Stimulated activated CD8-positive, alpha-beta memory T cell treated with anti-CD3 and anti-CD28 coated beads, Interleukin-4, amount 100 ng/mL, for 1 hour (primary cell): ENCODE measurements at places on chromosomes 2 and 18.

DNA sequence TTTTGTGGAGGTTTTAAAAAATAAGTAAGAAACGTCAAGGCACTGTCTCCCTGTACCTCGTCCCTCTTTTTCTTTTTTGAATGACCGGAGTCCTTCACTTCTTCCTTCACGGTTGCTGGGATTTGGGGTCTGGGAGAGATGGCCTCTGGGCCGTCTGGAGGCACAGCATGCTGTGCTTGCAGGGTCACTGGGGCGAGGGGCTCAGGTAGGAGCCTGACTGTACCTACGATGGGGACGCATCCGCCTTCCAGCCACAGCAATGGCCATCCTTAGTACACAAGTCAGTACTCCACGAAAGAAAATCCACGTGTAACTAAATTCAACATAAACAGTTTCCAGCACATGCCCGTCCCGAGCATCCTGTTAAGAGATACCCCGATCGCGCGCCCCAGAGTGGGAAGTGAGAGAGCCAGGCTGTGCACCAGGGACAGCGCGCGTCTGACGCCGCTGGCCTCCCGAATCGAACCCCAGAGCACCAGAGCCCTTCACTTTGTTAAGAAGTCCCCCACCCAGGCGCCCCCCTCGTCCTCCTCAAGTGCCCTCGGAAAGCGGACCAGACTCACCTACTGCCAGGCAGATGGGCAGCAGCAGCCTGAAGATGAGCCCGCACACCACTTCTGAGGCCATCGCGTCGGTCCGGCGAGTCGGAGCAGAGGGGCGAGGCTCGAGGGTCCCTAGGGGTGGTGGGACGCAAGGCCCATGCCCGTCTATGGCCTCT lies 1.2 kb downstream of the PIEZO2 start:
- DNase-seq: no peak

- DNase-seq: no peak
Measured at GRCh38 chr18:34965566-34965965, 75.6 kb upstream of the MAPRE2 start.

DNA sequence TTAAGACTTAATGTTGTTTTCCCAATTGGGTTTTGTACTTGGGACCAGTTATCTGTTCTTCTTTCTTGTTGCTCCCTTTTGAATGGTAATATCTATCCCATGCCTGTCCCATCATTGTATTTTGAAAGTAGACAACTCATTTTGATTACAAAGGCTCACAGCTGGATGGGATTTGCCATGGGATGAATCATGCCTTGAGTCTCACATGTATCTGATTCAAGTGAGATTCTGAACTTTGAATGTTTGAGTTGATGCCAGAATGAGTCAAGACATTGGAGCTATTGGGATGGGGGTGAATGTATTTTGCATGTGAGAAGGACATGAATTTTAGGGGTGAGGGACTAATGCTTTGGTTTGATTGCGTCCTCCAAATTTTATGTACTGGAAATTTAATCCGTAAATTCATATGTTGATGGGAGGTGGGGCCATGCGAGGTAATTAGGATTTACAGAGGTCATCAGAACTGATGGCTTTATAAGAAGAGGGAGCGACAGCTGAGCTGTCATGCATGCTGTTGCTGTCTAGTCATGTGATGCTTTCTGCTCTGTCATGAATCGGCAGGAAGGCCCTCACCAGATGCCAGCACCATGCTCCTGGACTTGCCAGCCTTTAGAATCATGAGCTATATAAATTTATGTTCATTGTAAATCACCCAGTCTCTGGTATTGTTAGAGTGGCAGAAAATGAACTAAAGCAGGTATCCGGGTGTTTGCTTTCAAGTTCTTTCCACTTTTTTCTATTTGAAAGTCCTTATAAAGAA lies 741.3 kb upstream of the RAB6C start:
- DNase-seq: no peak

DNA sequence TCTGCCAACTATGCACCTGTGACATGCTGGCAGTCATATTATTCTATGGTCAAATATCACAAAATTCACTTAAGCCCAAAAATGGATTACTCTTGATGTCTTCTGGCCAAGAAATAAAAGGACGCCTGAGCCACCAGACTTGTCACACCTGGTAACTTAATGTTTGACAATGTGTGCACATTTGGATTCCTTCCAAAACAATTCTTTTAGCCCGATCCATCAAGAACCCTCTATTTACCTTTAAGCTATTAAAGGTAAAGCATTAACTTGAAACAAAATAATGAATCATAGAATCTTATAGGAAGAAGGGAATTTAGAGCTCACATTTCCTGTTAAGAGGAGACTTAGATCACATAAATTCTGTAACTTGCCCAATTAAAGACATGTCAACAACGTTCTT lies 46.5 kb upstream of the NFU1 start:
- DNase-seq: no peak

DNA sequence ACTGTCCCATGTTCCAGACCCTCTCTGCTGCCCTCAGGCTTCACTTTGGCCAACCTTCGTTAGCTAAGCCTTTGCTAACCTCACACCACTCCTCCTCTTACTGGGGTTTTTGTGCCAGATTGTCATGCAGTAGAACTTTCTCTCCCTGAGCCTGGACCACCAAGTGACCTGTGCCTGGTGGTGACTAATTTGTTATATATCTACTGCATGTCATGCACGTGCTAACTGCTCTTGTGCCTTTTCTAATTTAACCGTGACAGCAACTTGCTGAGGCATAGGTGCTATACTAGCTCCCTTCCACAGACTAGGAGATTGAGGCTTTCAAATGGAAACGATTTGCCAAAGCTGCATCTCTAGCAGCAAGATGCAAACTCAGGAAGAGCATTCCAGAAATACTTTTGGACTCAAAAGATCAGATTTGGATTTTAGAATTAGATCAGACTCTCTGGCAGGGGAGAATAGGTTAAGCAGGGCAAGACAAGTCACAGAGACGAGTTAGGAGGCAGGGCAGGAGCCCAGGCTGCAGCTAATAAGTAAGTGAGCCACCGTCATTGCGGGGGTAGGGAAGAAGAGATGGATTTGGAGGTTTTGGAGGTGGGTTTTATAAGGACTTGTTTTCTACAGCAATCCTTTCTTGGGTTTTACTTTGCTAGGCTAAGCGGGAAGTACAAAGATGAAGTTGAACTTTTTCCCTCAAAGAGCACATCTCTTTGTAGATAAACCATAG lies 1.8 kb downstream of the PPP1R7 start:
- no peak for DNase-seq

DNA sequence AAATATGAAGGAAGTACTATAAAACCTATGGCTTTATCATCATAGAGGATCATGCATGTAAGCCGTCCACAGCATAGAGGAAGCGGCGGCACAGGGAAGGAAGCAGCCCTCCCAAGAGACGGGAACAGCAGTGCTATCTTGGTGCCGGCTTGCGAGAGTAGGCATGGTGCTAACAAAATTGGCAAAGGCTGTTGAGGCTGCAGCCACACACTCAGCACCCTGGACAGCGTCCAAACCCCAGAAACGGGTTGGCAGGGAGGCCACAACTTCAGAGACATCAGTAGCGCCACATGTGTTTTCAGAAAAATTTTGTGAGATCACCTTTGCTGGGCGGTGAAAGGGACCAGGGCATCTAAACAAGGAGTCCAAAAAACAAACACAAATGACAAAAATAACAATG lies 37.7 kb downstream of the NETO1 start:
- no peak for DNase-seq

- DNase-seq: no peak
Measured at GRCh38 chr2:46831869-46832265, 83.7 kb downstream of the MCFD2 start.

DNA sequence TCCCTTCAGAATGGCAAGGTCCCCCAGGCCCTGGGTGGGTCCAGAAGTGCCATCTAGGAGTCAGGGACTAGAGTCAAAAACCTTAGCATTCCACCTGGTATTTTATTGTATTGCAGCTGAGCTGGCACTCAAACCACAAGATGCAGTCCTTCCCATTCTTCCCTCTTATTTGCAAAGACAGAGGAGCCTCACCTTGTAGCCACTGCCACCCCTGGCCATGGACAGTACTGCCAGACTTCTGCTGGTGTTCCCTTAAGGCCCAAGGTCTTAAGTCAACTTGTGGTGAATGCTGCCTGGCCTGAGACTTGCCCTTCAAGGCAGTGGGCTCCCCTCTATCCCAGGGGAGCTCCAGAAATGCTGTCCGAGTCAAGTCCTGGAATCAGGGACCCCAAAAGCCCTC lies 6.9 kb downstream of the UGT1A10 start:
- DNase-seq: no peak

DNA sequence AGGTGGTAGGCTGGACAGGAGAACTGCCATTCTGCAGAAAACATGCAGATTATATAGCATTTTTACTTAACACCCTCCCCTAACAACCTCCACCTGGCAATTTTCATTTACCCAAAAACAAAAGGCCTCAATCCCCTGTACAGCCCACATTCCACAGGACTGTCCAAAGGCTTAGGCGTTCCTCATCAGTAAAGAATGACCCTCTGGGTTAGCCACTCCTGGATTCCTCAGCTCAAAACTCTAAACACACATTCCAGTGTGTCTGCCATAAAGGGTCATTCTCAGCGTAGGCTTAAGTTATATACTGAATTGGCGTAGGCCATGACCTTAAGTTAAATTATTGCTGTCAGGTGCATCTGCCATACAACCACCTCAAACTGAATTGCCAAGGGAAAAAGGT lies 261.8 kb upstream of the CHAC2 start:
- DNase-seq: no peak

- DNase-seq: no peak
Measured at GRCh38 chr2:18402-19271, 27.7 kb downstream of the FAM110C start.

- no peak for DNase-seq
Measured at GRCh38 chr2:37797081-37797480, 125.6 kb upstream of the CDC42EP3 start.

DNA sequence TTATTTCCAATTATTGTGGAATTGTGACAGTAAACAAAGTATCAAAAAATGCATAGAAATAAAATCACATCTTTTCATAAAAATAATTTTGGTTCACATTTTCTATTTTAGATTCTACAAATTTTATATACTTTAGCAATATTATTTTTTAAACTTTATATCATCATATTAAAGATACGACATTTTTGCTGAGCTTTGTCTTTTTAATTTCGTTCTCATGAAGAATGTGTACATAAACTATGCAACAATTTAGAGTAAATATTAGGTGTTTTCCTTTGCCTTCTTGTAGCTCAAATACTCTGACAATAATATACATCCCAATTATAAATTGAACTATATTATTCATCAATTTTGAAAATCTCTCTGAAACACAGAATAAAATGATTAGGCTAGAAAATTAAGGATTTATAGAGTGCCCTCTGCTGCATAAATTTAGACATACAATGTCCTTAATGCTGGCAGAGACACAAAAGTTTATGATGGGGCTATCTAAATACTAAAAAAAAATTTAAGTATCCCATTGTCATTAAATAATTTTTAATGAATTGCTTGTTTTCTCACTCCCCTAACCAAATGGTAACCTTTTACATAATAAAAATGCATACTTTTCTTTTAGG lies 45.7 kb downstream of the CCDC102B start:
- no peak for DNase-seq

DNA sequence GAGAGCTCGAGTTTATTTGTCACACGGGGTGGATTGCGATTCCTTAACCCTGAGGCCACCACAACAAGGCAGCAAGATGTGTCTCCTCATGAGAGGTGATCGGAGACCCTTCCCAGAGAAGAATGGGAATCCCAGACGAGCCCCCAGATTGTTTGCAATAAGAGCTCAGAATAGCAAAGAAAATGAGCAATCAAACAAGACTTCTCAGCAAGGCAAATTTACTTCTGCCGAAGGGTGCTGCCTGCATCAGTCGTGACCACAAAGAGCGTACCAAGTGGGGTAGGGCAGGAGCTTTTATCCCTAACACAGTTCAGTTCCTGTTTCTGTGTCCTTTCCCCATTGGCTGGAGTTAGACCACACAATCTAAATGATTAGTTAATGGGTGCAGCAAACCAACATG lies 237.5 kb upstream of the SYT4 start:
- DNase-seq: no peak

DNA sequence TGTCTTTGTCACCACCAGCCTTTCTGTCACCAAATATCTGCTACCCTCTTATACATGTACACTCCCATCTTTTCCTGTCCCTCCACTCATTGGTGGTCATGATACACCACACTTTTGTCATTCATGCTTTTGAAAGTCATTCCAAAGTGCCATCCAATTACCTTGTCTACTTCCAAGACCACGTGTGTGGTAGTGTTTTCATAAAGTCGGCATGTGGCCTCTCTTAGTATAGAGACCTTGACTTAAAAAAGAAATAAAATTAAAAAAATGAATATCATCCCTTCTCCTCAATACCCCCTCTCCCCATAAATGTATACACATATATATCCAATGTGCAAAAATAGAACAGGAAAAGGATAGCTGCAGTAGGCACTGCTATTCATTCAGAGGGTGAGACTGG lies 271.4 kb downstream of the CNTNAP5 start:
- no peak for DNase-seq

DNA sequence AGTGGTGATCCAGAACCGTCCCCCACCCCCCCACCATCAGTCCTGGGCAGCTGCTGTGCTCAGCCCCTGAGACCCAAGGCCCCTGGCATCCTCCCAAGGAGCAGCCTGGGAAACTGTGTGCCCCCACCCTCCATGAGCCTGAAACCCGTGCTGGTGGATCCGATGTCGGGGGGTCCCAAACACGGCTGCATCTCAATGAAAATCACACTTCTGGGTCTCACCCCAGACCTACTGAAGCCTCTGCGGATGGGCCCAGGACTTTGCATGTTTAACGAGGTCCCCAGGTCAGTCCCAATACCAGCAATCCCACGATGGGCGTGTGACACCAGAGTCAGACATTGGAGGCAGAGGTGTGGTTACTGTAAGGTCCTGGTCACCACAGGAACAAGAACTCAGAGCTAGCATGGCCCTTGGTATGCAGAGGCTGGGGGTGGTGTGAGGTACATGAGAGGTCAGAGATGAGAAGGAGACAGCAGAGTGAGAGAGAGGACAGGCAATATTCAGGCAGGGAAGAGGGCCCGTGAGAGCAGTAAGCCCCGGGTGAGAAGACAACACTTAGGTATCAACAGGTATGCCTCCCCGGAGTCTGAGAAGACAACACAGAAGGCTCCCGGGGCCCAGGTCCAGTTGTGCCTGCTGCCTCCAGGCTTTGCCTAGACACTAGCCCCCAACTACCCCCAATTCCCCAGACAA lies 32.6 kb downstream of the MRPL35 start:
- DNase-seq: no peak

- no peak for DNase-seq
Measured at GRCh38 chr18:41939326-41939725, 15.7 kb upstream of the PIK3C3 start.

DNA sequence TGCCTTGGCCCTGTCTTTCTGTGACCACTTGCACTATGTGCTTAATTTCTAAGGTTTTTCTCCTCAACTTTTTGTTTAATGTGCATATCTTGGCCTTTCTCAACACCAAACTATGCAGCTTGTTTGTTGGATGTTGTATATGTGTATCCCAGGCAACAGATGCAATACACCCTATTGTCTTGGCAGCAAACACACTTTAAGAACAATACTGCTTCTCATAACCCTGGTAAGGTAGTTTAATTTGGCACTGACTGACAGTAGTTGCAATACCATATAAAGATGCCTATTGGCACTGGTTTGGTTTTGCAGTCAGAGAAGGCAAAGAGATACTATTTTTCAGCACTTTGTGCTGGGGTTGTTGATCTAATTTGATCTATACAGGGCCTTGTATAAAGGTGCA lies 360.7 kb upstream of the CWC22 start:
- no peak for DNase-seq
